Activated naive CD4-positive, alpha-beta T cell treated with anti-CD3 and anti-CD28 coated beads, Interleukin-2, amount 10 ng/mL, durations not matched to agents 5 hours and 36 hours (primary cell): ENCODE measurements at places on chromosomes 4 and X. TPM values are rescaled to one million over a fixed set of nuclear protein-coding genes. Genes with fewer than 3 reads are reported as not detected.

The GPRASP2 gene
- 0.43 TPM for total RNA-seq

The TEC gene
- total RNA-seq: 1.8 TPM

The JCHAIN gene
- total RNA-seq: 0.78 TPM

The TMEM154 gene
- total RNA-seq: 28.8 TPM

The OTUD6A gene
- not detected for total RNA-seq

The CLDN34 gene
- total RNA-seq: not detected

The CRMP1 gene
- not detected for total RNA-seq

The MAGEA4 gene
- not detected for total RNA-seq

The C4orf50 gene
- 0.13 TPM for total RNA-seq

The TCEAL1 gene
- 5.0 TPM for total RNA-seq

The NAP1L2 gene
- 2.1 TPM for total RNA-seq

The NDNF gene
- not detected for total RNA-seq

The MAGEA12 gene
- not detected for total RNA-seq

The PPP2R2C gene
- total RNA-seq: not detected

The ACTRT1 gene
- not detected for total RNA-seq

The MAGEA10 gene
- not detected for total RNA-seq

The MGAT4D gene
- not detected for total RNA-seq

The ITM2A gene
- total RNA-seq: 141 TPM

The ZNF827 gene
- total RNA-seq: 9.4 TPM

The SPOCK3 gene
- not detected for total RNA-seq

The MAGED4B gene
- total RNA-seq: not detected

The GABRE gene
- not detected for total RNA-seq

The WDR17 gene
- total RNA-seq: 0.25 TPM

The SPATA4 gene
- total RNA-seq: not detected

The FDCSP gene
- not detected for total RNA-seq

The NPY5R gene
- total RNA-seq: not detected

The SMIM10L2A gene
- total RNA-seq: 0.94 TPM

The DUSP21 gene
- not detected for total RNA-seq

The LINC00632 gene
- total RNA-seq: 20.7 TPM

The NEIL3 gene
- total RNA-seq: 27.5 TPM

The CENPVL3 gene
- not detected for total RNA-seq
